ENCODE measurements at places on chromosomes 16 and 17.
A peak's percentile ranks its signal among the peaks of the same experiment; 100 is the strongest.

DNA sequence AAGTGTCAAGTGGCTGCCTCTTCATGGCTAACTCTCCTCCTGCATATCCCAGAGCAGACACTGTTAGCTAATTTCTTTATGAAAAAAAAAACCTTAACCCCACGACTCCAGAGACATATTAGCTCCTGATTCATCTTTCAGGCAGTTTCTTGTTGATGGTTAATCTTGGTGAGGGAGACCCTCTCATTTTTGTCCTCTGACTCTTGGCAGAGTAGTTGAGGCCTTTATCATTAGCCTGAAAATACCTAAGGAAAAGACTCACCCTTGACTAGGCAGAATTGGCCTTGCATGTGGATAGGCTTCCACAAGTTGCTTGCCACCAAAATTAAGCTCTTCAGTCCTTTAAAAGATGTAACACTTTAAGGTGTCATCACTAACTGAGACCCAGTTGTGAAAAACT, 4.0 kb downstream of the CRYBA1 start:
- no peak for DNase-seq

DNA sequence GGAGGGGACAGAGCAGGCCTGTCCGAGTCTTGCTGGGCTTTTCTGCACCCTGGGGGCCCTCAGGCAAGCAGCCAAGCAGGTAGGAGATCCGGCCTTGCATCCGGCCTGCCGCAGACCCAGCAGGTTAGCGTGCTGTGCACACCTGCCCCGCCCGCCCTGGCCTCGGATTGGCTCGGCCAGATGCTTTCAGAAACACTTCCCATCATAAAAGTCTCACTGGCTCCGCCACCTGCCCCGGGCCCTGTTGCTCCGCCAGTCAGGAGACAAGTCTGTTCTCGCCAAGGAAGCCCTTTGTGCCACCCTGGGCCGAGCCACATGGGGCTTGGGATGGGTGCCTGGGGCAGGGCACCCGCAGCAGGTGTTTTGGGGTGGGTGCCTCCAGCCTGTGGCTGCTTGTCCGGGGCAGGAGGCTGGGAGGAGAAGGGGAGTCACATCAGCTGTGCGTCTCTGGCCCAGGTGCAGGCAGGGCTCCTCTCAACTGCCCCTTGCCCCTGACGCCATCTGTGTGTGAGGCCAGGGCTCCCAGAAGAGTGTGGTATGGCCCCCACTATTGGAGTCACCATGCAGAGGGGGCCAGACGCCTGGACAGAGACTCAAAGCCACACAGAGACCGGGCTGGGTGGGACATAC, 228.2 kb upstream of the GSE1 start:
- peak; percentile 95 for DNase-seq

- DNase-seq = no peak
Observed at GRCh38 chr17:82247856-82248671, 19.2 kb downstream of the SLC16A3 start.

DNA sequence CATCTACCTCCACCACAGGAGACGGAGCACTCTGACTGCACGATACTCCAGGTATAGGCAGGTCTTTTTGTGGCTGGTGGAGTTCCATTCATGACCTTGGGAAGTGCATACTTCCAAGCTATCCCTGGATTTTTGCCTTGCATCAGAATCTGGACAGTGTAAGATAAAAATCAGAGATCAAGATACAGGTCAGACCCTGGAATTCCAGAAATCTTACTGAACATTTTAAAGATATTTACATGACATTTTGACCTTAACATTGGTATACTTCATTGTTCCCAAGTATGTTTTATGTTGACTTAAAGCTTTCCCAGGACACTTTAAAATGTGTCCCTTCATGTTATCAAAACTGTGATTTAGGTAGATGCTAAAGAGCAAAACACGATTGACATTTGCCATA, 101.0 kb downstream of the SYCE1L start:
- no peak for DNase-seq

DNA sequence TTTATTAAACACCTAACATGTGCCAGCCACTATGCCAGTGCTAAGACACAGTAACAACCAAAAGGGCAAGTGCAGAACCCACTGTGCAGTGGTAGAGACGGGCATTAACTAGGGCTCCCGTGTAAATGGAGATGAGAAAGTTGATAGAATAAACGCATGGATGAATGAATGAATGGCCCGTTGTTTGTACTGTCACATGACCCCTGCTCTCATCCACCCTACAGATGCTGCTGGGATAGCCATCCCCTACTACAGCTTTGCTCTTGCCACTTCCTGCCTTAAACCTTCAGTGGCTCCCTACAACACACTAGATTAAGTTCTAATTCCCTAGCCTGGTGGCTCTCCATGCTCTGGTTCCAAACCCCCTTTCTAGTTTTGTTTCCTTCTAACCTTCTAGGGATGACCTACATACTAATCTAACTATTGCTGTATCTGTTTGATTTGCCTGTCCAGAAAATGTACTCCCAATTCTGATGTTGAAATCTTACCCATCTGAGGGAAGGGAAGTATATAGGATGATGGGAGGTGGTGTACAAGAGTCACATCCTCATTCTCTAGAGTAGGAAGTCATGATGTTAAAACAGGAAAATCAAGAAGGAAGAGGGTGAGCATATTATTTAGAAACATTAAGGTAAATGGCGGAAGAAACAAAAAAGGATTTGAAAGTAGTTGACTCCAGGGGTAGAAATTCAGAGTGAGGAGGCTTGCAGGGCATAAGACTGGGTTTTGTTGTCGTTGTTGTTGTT, 11.4 kb upstream of the TNRC6C start:
- no peak for DNase-seq

GRCh38 chr17:14784997-14785696, 480.0 kb downstream of the PMP22 start:
- DNase-seq = no peak

GRCh38 chr16:83005653-83006160, 378.9 kb downstream of the CDH13 start:
- DNase-seq = no peak

DNA sequence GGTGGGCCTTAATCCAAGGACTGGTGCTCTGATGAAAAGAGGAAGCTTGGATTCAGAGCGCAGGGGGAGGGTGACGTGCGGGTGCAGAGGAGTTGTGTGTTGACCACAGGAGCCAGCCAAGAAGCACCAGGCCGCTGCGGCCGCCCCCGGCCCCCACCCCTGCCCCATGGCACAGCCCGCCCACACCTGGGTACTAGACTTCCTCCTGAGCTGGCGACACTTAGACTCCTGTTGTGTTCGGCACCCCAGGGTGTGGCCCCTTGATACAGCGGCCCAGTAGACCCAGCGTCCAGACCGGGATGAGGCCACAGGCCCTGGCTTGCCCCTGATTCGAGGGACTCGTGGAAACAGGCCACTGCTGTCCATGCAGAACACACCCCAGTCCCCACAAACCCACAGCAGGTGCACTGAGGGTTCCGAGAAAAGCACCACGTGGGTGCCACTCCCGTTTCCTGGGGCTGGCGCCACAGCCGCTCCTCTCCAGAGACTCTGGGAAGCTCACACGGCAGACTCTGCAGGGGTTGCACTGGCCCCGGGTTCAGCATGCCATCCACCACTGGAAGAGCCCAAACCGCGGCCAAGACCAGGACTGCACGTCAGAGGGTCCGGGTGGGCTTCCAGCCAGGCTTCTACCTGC, 5.7 kb upstream of the SNAI3 start:
- DNase-seq = no peak

DNA sequence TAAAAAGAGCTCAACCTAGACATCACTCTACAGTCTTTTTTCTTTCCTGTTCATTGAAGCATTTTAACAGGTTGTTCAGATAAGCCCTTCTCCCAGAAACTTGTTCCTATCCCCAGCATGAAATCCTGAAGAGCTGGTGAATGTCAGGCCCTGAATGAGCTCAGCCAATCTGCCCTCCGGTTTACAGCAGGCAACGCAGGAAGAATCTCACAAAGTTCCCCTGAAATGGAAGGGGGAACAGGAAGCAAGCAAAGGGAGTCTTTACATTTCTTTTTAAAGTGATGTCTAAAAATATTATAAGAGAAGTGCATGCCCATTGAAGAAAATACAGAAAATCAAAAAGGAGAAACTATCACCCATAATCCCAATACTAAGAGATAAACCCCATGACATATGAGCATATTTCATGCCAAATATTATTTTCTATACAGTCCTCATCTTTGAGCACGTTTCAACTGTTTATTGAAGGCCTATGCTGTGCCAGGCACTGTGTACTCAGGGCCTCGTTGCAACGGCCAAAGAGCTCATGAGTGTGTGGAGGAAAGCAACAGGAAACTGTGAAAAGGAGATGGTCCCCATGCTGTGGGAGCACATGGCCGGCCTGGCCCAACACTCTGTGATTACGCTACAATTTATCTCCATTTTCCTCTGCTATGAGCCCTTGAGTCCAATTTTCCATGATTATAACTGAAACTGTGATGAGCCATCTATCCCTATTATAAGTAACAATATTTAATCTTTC, 5.7 kb downstream of the TK2 start:
- DNase-seq = no peak

- DNase-seq = no peak
Observed at GRCh38 chr17:63277629-63278028, 168.5 kb downstream of the CYB561 start.

GRCh38 chr17:41633556-41634199, 9.3 kb upstream of the KRT17 start:
- DNase-seq = no peak

GRCh38 chr17:75595284-75595919, 7.8 kb downstream of the MYO15B start:
- no peak for DNase-seq

DNA sequence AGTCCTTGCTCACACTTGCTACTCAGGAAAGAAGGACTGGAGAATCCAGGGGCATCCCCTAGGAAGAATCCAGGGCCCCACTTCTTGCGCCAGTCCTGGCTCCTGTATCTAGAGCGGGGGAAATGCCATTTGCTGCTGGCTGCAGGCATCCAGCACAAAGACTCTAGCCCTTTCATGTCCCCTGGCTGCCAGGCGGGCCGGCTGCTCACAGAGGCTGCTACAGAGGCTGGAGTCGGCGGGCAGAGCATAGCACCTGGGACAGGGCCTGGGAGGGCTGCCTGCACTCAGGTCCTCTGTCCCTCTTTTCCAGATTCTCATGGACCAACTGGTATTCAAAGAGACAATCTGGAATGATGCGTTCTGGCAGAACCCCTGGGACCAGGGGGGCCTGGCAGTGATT, 13.8 kb downstream of the SMIM5 start:
- no peak for DNase-seq

GRCh38 chr17:55433029-55433628, 11.5 kb upstream of the MMD start:
- DNase-seq = no peak

DNA sequence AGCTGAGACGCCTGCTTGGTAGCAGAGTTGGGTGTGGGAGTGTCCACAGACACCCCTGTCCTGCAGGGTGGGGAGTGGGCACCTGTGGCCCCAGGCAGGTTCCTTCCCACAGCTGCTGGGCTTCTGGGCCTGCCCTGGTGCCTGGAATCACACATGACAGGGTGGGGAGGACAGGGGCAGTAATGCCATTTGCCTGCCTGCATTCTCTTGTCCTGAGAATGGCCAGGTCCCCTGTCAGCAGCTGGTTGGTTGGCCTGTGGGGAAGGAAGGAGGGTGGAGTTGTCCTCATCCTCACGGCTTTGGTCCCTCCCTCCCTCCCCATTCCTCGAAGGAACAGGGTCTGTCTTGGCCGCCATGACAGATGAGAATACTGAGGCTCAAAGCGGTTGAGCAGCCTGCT, 5.2 kb downstream of the PRSS53 start:
- no peak for DNase-seq

DNA sequence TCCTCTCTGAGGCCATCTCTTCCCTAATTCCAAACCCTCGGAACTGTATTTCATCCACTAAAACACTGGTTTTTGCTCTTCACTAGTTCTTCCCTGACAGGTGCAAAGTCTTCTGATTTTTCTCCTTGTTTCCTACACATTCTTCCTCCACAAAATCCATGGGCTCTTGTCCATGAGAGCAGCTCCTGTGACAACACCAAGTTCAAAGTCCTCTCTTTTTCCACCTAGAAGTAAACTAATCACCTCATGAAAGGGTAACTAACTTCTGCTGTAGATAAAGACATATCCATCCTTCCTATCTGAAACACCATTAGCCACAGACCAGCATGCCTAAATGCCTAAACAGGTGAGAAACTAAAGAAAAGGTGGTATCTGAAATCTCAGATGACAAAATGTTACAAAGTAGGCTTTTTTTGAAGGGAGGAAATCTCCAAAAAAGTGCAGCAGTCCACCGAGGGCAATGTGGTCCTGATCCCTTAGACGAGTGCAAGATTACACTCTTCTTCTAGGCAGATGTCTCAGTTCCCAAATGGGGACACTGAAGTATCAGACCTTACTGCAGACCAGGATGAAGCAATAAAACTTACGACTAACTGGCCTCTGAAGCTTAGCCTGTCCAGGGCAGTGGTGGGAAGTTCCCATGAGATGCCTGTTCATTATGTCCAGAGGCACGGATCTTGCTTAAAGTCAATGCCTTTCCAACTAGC, 2.8 kb downstream of the PIP4K2B start:
- no peak for DNase-seq

DNA sequence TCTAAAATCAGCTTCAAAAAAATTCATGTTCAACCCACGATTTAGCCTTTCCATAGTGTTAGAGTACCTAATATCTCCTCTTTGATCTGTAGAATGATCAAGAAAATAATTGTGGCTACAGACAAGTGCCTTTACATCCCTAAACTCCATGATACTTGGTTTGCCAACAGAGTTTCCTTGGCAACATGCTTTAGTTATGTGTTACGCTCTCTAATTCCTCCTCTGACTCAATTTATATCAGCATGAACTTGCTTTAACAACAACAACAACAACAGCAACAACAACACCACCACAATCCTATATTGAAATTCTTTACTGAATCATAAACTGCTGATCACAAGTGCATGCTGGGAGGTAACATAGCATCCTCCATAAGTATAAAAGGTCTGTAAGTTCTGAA, 757.8 kb downstream of the CDH11 start:
- DNase-seq = no peak

GRCh38 chr16:30615358-30616091, 5.3 kb upstream of the ZNF689 start:
- no peak for DNase-seq

DNA sequence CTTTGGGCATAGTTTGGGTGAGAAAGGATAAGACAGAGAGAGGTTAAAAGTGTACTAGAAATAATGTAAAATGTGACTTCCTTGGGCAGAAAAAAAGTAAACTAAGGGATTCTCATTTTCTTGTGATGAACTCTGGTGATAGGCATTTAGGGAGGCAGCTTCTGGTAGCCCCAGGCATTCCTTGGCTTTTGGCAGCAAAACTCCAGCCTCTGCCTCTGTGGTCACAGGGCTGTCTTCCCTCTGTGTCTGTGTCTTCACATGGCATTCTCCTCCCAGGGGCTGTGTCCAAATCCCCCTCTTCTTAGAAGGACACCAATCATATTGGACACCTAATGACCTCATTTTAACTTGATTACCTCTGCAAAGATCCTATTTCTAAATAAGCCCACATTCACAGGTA, 54.7 kb downstream of the HS3ST3B1 start:
- DNase-seq = no peak

- no peak for DNase-seq
Observed at GRCh38 chr16:69111216-69111875, 5.9 kb downstream of the HAS3 start.
